ENCODE measurements at places on chromosomes 7 and 10.

DNA sequence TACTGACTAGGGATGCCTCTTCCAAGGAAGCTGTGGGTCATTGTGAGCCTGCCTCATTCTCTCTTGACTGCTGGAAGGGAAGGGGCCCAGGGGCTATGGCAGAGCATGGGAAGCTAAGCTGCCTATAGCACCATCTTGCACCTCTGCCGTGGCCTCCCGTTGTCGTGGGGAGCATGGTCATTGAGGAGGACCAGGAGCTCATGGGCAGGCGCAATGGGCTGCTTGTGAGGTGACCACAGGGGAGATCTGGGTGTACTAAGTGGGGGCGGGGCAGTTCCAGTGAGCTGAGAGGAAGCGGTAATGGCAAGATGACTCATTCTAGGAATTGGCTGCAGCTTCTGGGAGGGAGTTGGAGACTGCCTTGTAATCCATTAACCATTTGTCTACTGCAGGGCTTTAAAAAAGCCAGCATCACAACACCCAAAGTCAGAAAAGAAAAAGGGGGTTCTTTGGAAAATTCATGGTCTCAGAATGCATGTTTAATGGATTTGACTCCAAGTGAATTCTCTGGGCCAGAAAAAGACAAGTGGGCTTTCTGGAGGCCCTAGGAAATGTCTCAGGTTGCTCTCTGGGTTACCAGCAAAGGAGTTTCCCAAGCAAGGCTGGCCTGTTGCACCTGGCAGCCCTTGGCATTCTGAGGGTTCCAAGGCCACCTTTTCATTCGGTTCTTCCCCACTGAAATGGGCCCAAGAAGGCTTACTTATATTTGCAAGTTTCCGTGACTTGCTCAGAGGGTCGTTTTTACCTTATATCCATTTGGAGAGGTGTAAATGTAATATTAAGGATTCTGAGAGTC lies 3.6 kb downstream of the DUSP5 start:
- DNase-seq = no peak

DNA sequence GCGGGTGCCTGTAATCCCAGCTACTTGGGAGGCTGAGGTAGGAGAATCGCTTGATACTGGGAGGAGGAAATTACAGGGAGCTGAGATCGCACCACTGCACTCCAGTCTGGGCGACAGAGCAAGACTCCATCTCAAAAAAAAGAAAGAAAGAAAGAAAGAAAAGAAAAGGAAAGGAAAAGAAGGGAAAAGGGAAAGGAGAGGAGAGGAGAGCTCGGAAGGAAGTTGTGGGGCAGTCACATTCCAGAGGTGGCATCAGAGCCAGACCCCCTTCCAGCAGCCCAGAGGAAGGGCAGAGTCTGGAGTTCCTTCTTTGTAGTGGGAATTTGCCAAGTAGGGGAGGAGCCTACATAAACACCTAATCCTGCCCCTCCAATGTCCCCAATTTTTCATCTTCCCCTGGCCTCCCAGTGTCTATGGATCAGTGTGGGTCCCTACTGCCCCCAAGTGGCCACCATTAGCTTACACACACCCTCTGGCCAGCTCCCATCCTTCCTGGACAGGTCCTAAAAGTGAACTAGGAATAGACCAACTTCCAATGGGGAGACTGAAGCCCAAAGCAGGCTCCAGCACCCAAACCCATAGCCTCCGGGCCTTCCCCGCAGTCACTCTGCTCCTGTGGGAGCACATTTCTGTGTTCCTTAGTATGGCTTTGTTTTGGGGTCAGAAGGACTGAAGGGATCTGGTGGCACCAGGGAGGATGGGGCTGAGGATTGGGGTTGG lies 39.6 kb upstream of the HSPB1 start:
- no peak for DNase-seq

- DNase-seq = no peak
Measured at GRCh38 chr10:31770307-31770902, 158.2 kb downstream of the ARHGAP12 start.

- DNase-seq = no peak
Measured at GRCh38 chr10:127910464-127910770, 3.5 kb downstream of the PTPRE start.

DNA sequence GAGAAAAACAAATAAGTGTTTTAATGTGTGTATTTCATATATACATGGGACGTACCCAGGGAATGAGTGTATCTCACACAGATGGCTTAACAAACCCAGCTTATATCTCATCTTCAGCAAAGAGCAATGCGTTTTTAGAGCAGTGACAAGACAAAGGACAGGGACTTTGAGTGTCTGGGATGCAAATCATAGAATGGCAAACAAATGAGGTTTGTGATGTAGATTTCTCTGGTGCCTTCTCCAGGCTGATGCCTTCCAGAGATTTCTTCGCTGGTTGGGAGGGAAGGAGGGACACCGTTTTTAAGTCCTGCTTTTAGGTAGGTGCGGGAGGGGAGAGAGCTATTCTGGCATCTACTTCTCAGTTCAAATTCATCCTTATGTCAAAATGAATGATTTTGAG lies 16.6 kb downstream of the LANCL2 start:
- DNase-seq = no peak

- DNase-seq = no peak
Measured at GRCh38 chr7:158431941-158432347, 155.7 kb downstream of the PTPRN2 start.

- DNase-seq = no peak
Measured at GRCh38 chr10:72083790-72084459, 4.4 kb downstream of the SPOCK2 start.

DNA sequence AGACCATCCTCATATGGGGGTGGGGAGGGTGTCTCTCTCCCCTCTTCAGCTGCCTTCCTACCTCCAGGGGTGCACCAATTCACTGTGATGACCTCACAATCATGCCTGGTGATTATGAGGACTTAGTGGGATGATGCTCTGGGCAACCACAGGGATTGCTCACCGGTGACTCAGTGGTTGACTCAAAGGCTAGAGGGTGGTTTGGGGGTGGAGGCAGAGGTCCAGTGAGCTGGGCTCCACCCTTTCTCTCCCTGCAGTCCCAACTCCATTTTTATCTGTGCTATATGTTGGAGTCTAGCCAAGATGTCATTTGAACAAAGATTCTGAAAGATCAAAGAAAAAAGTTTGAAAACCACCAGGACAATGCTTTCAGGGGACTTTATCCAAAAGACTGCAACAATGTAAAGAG lies 286.9 kb downstream of the KCNMA1 start:
- no peak for DNase-seq

DNA sequence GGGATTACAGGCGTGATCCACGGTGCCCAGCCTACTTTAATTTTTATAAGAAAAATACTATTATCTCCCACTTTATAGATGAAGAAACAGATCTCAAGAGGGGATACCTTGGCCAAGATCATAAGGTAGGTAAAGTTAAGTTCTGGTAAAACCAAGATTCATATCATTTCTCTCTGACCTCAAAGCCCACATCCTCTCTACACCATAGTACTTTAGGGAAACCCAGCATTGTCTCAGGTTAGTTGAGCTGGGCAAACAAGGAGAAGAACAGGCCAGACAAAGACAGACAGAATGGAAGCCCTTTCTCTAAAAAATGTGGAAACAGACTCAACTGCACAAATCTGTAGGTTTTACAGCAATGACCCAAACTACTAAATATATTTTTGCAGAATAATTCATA lies 197.7 kb upstream of the FRMD4A start:
- DNase-seq = no peak

DNA sequence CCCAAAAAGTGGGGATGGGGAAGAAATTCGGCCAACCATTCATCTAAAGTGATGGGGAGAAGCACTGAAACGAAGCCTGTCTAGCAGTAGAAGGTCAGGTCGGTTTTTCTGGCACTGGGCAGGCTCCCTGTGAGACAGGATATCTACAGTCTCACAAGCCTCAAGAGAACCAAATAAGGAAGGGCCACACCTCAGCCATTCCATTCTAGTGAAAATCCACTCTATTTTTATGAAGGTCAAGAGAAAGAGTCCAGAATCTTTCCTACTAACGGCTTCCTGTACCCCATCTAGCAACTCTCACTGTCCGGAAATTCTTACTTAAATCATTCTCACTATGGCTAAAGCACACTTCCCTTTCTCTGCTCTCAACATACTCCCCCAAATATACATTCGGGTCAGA lies 267.1 kb downstream of the PRPF18 start:
- DNase-seq = no peak

GRCh38 chr7:121475806-121476205 lies 79.7 kb upstream of the FAM3C start:
- no peak for DNase-seq

DNA sequence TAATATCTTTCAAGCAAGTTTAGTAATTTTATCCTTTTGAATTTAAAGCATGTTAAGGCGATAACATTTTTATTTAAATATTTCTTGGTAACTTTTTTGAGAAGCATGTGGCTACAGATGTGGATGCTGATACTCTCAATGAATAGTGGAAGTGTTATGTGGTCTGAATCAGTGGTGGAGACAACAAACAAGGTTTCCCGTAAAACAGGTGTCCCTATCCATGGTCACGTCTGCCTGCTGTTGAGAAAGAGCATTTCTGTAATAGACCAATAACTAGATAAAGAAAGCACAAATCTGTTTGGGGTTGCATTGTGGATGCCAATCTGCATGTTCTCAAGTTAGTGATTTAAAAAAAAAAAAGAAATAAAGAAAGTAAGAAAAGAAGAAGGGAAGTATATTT lies 13.9 kb upstream of the MAPK8 start:
- no peak for DNase-seq

- DNase-seq = no peak
Measured at GRCh38 chr7:32150039-32150438, 79.8 kb upstream of the PDE1C start.

DNA sequence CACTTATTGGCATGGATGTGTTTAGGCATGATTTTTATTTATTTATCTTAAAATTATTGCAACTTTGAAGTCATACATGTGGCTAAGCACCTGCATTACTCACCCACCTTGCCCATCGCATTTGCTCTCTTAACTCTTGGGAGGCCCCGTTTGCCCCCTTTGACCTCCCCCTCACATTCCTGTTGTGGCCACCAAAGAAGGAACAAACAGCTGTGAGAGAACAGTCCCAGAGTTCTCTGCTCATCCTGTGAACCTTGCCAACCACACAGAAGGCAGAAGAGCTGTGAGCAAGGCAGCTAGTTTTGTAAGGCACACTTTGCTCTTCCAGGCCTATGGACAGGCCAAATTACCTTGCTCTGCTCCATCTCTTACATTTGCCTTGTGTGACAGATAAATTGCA lies 23.6 kb upstream of the FGL2 start:
- DNase-seq = no peak

DNA sequence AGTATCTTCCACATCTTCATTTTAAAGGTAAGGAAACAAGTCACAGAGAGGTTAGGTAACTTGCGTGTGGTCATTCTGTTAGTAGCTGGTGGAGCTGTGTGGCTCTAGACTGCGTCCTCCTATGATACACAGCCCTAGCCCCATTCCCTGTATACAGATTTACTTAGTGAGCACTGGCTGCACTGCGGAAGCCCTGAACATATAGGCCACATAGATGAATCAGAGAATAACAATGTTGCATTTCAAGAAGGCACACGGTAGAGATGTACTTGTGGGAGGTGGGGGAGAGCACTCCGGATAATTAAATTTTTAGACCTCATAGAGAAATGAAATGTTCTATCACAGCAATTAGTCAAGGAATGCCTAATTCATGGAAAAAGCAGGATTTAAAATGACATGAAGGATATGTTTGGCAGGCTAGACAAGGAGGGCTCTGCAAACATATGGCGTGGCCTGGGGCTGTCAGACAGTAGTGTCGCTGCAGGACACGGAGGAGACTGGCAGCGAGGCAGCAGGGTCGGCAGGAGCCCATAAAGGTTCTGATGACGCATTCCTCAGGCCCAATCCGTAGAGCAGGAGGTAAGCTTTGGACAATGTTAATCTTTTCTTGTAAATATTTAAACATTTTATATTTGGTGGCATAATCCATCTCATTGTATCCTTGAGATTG lies 29.5 kb downstream of the RAB11FIP2 start:
- DNase-seq = no peak

GRCh38 chr7:7228472-7228871 lies 46.1 kb downstream of the C1GALT1 start:
- no peak for DNase-seq

DNA sequence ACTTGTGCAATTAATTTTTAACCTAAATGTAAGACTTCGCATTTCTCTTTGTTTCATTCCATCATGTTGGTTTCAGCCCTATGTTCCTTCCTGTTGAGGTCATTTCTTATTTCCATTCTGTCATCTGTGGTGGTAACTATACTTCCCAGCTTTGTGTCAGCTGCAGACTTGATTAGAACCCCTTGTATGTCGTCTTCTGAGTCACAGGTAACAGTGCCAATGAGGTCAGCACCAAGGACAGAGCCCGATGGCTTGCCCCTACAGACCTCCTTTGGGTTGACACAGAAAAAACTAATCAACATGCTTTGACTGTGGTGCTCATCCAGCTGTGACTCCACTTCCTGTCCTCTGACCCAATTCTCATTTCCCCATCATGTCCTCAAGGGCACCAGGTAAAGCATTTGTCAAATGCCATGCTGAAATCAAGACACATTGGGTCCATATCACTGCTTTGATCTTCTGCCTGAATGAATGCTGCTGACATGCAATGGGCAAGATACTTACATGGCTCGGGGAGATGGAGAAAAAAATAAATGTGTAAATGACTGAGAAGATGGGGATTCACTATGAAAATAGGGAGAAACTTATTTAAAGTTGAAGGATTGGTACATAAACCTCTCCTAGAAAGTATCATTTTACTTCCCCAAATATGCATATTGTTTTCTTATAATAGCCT lies 25.6 kb upstream of the CRTAC1 start:
- DNase-seq = no peak

- DNase-seq = no peak
Measured at GRCh38 chr7:142790555-142790954, 19.8 kb downstream of the PRSS2 start.

- DNase-seq = peak; percentile 11
Measured at GRCh38 chr7:78018641-78019446, 220.3 kb downstream of the PHTF2 start.

DNA sequence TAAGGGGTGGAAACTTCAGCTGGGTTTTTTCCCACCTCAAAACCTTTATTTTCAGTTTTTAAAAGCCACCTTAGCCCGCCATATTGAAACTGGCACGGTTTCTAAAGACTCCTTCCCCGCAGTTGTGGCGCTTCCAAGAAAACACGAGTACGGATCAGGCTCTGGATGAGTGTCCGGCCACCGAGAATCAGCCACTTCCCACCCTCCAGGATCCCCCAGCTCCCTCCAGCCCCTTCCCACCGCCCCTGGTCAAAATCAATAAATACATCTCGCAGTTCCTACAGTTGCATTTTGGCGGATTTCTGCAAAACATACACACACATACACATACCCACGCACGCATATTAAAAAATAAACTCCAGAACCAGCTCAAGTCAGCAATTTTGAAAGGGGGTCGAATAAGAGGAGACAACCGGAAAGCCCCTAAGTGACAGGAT lies 1.1 kb downstream of the SFMBT2 start:
- no peak for DNase-seq

DNA sequence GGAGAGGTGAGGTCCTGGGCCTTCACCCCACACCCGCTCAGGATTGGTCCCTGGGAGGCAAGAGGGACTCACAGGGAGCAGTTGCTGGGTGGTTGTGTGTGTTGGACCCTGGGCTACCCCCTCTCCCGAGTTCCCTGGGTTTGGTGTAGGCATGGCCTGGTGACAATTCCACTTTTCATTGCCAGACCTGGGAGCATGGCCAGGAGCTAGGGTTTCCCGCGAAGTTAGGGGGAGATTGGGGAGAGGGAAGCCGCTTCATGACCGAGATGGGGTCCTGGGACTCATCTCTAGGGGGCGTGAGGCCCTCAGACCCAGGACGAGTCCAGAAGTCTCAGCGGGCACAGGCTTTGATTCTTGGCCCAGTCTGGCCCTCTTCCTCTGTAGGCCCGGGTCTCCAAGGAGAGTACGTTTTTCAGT lies 606 bp downstream of the PALD1 start:
- no peak for DNase-seq

Measured in left renal cortex interstitium (tissue), 4 donors.